ENCODE measurements at places on chromosomes 5 and 9.

GRCh38 chr9:97819735-97820134, 33.3 kb upstream of the FOXE1 start:
- no peak for DNase-seq

- no peak for DNase-seq
These were observed 6.1 kb upstream of the ZNF79 start for GRCh38 chr9:127418037-127418471.

DNA sequence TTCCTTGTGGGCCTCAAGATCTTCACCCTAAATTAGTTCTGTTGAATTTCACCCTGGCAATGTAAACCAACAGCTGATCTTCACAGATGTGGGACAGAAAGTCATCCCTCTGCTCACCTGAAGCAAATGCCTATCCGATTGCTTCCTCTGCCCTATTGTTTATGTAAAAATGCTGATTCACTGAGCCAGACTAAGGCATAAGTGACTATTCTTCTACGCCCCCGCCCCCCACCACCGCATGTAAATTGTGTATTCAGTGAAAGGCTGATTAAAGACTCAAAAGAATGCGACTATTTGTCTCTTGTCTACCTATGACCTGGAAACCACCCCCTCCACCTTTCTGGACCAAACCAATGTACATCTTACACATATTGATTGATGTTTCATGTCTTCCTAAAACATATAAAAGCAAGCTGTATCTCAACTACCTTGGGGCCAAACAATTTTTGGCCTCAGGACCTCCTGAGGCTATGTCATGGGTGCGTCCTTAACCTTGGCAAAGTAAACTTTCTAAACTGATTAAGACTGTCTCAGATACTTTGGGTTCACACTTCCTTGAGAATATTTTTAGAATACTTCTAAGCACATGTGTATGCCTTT, 129.7 kb upstream of the BOD1 start:
- DNase-seq: no peak

DNA sequence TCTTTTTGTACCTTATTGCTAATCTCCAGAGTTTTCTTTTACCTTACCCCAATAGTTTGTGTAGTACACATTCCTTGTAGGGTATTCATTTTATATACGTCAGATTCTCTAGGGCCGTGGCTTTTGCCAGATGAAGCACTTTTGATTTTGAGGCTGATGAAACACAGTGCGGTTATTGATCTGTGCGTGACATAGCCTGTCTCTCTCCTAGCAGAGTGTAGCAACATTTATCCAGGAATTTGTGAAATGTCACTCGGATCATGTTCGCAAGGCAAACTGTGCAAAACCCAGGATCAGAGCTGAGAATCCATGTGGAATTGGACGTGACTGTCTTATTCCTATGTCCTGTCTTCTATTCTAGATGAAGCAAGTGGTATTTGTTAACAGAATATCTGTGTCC, 142.0 kb upstream of the SH3GL2 start:
- DNase-seq: no peak

- DNase-seq: no peak
These were observed 73.0 kb upstream of the PJA2 start for GRCh38 chr5:109482748-109483147.

DNA sequence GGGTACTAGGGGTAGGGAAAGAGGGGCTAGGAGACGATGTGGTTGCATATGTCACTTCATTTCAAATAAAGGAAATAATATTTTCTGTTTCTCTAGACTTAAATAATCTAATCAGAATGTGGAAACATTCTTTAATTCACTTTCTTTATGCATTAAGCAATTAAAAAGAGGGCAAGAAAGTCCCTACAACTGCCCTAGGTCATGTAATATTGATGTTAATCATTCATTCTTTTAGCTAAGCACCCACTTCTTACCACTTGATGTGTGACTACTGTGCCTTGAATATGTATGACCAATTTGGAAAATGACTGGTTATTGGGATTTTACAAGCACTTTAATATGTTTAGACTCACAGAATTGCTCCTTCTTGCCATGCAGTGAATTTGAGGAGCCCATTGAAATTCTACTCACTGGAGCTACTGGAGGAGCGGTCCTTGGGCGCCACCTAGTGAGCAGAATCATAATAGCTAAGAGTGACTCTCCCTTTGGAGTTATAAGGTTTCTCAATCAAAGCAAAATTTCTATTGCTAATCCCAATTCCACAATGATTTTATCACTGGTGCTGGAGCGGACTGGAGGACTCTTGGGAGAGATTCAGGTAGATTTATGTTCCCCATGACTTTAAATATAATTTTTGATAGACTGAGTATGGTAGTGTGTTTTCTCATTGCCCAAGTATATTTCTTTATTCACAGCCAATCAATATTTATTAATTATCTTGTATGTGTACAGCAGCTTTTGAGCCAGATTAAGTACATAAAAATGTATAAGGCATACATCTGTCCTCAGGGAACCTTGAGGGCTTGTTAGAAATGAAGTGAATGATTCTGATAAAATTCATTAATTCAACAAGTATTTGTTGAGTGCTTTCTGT, 225.1 kb downstream of the ADGRV1 start:
- DNase-seq: no peak

- DNase-seq: no peak
These were observed 352.6 kb downstream of the CSNK1G3 start for GRCh38 chr5:123864578-123864977.

GRCh38 chr9:92671323-92671722, 1.4 kb upstream of the IPPK start:
- no peak for DNase-seq
